ENCODE measurements at places on chromosomes 1 and 21.

GRCh38 chr1:97920276-97920831 is 480 bp downstream of the DPYD start:
- DNase-seq: peak; percentile 31

DNA sequence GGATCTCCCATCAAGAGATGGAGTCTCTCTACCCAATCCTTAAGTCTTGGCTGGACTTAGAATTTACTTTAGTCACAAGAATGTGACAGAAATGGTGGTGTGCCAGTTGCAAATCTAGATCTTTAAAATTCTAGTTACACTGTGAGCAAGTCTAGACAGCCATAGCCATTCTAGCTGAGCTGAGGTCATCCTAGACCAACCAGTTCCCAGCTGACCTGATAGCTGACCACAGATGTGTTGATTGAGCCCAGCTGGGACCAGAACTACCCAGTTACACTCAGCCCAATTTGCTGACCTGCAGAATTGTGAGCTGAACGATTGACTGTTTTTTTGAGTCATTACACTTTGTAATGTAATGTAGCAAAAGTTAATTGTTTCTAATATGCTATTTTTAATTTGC is 251.8 kb downstream of the ADGRL2 start:
- no peak for DNase-seq

DNA sequence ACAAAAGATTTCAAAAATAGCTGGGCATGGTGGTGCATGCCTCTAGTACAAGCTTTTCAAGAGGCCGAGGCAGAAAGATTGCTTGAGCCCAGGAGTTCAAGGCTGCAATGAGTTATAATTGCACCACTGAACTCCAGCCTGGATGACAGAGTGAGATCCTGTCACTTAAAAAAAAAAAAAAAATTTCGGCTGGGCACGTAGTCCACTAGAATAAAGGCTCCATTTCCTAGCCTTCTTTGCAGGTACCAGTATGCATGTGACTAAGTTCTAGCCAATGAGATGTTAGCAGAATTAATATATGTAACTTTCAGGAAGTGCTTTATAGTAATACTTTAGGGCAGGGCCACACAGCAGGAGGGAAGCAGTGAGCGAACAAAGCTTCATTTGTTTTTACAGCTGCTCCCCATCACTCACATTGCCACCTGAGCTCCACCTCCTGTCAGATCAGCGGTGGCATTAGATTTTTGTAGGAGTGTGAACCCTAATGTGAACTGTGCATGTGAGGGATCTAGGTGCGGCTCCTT is 28.8 kb upstream of the SYDE2 start:
- no peak for DNase-seq

DNA sequence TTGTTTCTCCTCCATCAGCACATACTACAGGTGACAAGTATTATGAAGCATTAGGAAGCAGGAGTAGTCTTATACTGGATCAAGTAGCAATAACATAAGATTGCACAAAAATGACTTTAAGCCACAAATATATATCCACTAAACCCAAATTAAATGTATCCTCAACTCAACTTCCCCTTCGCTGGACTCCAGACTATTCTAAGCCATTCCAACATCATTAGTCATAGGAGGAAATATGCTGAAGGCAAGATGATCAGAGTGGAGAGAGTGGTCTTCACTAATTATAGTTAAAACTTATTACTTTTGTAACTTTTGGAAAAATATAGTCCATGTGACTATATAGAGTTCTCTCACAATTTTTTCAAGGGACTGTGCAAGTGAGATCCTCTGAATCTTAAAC is 390.7 kb upstream of the ZP4 start:
- DNase-seq: no peak

- no peak for DNase-seq
These were observed 26.5 kb downstream of the ACTA1 start for GRCh38 chr1:229407206-229408026.

DNA sequence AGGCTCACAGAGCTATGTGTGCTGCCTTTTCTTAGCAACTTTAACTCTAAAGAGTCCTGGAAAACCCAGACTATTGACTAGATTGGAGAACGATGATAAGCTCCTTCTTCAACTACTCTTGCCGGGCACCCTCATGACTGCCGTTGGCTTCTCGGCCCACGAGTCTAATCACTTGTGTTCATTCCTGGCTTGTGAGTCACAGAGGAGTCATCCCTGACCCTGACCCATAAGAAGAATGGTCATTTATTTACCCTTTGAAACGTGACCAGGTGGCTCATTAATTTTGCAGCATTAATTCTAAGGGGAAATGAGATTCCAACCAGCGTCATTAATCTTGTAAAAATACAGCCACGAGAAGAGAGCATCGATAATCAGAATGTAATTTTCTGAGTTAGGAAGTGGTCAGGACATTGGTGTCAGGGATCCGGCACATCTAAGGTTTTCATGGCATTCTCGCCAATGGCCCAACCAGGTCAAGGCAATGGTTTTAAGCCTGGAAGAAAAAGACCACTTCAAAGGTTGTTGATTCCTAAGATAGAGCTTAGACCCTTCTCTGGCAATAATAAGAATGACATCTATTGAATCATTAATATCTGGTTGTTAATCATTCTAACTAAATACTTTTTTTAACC is 183.6 kb upstream of the RUNX1 start:
- DNase-seq: peak; percentile 36

GRCh38 chr1:187053876-187054275 is 225.1 kb downstream of the PLA2G4A start:
- DNase-seq: no peak

DNA sequence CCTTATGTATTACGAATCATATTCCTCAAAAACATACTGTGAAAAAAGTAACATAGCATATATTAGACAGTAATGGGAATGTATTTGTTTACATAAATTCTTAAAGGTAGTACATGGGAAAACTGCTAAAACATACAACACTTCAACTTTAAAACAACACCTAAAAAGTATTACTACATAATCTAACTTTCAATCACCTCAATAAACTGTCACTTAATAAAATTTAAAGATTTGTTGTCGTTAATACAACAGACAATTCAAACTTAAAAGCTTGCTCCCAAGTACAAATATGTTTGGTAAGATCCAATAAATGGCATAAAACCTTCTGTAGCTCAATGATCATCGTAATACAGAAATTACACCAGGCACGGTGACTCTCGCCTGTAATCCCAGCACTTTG is 3.7 kb downstream of the ARID4B start:
- no peak for DNase-seq

GRCh38 chr1:156148216-156148615 is 5.2 kb upstream of the SEMA4A start:
- DNase-seq: no peak

GRCh38 chr1:98472878-98473277 is 188.6 kb upstream of the SNX7 start:
- no peak for DNase-seq

DNA sequence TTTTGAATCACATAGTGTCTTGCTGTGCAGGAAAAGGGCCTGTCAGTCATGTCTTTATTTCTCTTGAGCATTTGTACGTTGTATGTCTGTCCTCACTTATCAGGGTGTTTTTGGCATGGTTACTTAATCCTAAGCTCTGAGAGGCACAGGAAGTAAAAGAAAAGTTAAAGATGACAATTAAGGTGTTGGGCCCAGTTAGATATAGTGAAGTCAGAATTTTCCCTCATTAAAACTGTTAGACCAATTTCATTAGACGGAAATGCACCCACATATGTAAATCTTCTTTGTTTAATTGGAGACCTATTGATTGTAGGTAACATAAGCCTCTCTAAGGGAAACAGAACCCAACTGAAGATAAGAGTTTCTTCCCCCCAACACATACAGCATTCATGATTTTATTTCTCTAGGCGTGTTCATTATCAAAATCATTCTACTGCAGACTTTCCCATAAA is 21.9 kb downstream of the NFIA start:
- no peak for DNase-seq

DNA sequence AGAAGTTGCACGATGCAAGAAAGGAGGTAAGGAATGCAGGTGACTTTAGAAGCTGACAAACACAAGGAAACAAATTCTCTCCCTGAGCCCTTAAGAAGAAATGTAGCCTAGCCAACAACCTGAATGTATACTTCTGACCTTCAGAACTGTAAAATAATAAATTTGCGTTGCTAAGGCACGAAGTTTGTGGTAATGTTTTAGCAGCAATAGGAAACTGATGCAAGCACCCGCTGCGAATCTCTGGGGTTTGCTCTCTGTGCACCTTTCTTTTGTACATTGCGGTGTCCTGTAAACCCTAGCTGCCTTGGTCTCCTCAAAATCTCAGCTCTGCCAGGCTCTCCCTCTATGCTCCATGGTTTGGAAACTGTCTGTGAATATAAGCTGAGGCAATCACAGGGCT is 15.1 kb downstream of the CD53 start:
- DNase-seq: no peak

GRCh38 chr21:18801468-18801867 is 397.9 kb upstream of the TMPRSS15 start:
- DNase-seq: no peak

- peak; percentile 52 for DNase-seq
These were observed 481.4 kb downstream of the SETD4 start for GRCh38 chr21:35578831-35579471.

DNA sequence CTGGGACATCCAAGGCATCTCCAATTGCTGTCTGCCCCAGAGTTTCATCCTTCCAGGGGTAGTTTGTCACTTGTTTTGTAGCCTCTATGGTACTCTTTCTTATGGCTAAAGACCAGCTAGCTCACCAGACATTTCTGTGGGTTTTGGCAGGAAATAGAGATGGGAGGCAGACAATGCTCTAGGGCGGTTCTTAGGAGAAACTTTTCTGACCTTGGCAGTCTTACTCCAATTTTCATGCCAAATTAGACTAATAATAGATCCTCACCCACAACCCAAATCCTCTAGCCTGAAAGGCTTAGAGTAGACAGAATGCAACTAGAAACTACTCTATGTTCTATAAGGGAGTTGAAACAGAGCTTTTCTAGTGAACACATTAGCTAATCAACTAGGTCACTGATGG is 69.8 kb downstream of the LRIG2 start:
- peak; percentile 76 for DNase-seq

DNA sequence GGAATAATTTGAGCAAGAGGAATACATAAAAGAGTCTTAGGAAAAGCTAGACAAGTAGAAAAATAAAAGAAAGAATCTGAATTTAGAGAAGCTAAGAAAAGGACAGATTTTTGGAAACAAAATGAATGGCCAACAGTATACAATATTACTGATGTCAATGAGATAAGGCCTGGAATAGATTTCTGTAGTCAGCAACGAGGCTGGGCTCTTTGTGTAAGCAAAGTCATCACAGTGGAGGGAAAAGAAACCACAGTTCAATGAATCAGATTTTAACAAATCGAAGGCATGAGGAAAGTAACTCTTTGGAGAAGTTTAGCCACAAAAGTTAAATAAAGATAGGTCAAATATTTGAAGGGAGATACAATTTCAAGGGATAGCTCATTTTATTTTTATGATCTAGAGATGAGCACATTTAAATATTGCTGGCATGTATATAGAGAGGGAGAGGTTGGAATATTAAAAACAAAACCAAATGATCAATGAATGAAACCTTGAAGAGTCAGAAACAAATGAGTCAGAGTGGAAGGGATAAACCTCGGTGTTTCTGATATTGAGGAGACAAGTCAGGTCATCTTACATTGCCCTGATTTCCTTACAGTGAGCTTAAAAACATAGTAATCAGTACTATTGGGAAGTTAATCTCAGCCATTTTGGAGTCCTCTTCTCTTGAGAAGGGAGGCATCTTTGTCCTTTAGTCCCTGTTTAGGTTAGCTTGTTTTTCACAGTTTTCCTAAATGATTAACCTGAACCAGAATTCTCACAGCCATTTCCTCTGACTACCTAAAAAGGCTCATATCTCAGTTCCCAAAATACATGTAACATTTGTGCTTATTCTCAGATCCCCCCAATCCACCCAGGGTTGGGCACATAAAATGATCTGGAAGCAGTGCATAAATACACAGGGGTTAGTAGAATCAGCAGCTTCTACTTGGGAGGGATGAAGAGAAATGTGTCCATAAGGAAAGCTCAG is 620.0 kb upstream of the B3GALT2 start:
- DNase-seq: no peak

- DNase-seq: no peak
These were observed 35.6 kb upstream of the TADA1 start for GRCh38 chr1:166911624-166912023.

- no peak for DNase-seq
These were observed 41.5 kb downstream of the DTL start for GRCh38 chr1:212077028-212077427.

GRCh38 chr1:85224295-85224694 is 23.5 kb upstream of the SYDE2 start:
- no peak for DNase-seq

GRCh38 chr1:40944326-40944725 is 35.2 kb upstream of the CTPS1 start:
- peak; percentile 24 for DNase-seq

DNA sequence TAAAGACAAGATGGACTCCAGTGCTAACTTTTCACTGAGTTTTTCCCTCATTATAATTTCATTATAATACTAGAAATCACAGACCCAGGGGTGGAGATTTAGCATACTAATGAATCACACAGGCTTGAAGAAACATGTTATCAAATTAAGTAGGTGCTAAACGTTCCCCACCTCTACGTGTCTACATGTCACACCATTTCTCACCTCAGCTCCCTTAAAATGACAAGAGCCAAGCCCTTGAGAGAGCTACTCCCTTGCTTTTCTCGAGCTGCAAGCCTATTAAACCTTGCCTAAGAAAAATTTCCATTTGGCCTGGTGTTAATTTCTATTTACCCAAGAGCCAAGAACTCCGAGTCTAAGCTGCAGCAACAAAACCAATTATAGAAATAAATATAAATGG is 396.3 kb upstream of the NEGR1 start:
- DNase-seq: no peak

DNA sequence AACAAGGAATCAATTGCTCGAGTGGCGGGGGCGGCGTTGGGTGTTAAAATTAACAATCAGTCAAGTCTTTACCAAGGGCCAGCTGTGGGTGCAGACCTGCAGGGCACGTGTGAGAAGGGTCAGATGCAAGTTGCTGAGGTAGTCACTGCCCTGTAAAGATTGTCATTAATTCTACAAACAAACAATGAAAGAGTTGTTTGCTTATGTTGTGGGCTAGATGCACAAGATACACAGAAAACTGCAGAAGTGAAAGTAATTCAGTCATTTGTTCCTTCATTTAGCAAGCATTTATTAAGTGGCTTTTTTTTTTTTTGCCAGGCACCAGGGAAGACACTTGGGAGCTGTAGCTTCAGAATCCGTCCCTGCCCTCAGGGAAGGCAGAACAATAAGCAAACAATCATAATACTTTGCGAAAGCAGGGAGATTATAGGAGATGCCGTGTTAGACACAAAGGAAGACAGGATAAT is 79.5 kb downstream of the NR5A2 start:
- DNase-seq: no peak
